ENCODE measurements at places on chromosomes 7 and 10.

- no peak for DNase-seq
These were observed 194.4 kb downstream of the TPST1 start for GRCh38 chr7:66399566-66399965.

DNA sequence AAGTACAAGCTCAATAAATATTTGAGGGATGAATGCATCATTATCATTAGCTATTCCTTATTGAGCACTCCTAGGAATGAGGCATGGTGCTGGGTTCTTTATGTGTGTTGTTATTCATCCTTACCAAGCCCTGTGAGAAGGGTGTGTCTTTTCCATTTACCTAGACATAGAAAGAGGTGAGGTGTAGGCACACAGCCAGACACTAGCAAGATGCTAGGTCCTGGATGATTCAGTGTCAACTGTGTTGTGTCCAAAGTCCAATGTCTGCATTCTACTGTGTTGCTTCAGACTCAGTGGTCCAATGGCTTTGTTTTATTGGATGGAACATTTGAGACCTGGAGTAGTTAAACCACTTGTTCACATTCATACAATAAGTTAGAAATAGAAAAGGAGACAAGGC, 605.5 kb downstream of the LRMDA start:
- no peak for DNase-seq

DNA sequence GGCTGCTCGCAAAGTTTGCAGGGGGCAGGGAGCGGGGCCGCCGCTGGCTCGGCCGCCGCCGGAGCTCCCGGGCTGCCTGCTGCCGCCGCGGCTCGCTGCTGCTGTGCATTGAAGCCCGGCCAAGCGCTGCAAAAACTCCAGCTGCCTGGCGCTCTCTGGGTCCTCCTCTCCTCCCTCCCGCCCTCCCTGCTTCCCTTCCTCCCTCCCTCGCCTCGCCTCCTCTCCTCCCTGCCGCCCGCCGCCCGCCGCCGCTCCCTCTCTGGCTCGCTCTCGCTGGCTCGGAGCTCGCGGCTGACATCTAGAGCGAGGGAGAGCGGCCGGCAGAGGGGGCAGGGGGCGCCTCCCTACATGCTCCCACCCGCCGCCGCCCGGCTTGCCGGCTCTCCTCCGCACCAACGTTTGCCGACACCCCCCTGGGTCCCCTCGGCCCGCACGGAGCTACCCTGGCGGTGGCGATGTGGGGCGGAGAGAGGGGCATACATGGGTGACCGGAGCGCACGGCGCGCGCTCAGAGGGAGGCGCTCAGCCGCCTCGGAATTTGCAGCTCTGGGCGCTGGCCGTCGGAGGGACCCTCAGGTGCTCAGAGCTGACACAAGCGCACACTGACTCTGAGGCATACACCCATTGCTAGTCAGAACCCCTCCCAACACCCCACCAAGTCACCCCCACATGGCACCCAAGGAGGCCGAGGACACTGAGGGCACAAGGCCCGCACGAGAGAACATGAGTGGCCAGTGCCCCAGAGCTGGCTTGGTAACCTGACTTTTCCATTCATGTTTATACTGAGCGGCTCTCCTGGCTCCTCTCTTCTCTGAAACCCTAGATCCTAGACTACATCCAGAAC, 1.2 kb upstream of the PLXNA4 start:
- DNase-seq, result no peak

DNA sequence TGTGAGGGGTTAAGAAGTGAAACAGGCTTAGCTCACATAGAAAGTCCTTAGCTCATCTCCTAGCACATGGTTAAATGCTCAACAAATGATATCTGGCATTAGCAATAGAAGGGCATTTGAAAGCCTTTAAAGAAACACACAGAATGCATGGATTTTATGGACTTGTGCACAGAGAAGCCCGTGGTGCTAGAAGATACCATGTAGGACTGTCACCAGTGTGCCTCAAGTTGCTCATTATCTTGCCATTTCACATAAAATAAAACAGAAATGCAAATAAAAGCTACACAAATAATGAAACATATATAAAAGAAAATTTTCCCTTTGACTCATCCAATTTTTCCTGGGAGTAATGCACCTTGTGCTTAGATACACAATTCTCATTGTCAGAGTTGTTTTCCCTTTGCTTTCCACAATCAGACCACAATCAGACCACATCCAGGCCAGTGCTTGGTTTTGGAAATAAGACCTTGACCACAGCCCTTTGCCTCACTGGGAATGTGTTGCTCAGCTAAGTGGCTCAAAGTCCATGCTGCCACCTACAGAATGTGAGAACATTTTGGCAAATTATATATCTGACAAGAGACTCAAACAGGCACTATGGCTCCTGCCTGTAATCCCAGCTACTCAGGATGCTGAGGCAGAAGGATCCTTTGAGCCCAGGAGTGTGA, 9.5 kb upstream of the WDR11 start:
- DNase-seq, result no peak

DNA sequence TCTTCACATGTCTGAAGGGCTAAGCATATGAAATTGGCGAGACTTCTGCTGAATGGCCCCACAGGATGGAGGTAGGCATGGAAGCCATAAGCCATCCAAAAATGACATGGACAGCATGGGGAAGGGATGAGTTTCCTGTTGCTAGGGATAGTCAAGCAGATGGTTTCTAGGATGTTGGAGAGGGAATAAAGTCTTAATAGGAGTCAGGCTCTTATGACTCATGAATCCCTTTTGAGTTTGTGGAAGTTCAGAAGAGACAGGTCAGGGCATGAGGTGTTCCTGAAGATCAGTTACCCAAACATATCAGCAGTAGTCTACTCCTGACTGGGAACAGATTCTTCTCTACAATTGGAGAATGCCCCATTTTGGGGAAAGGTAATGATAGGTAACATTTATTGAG, 243.9 kb downstream of the REEP3 start:
- DNase-seq, result no peak

GRCh38 chr10:79981450-79982361, 32.8 kb upstream of the SFTPD start:
- DNase-seq, result no peak

All from stimulated activated CD4-positive, alpha-beta T cell treated with anti-CD3 and anti-CD28 coated beads, Interleukin-1b, Interleukin-23, amount 100 ng/mL, for 1 hour (primary cell).